ENCODE measurements at places on chromosomes 5 and 9. TPM values are rescaled to one million over a fixed set of nuclear protein-coding genes. Genes with fewer than 3 reads are reported as not detected.

GRCh38 chr5:159038907-159039306 lies 60.8 kb downstream of the EBF1 start:
- no peak overlapping the region for H3K4me3 ChIP-seq
- peaks cover 5% of the 10 kb centered on the region for H3K27me3 ChIP-seq
- H3K36me3 ChIP-seq: no peaks in the 10 kb centered on the region
- no peak for DNase-seq
- no peak overlapping the region for H3K27ac ChIP-seq

DNA sequence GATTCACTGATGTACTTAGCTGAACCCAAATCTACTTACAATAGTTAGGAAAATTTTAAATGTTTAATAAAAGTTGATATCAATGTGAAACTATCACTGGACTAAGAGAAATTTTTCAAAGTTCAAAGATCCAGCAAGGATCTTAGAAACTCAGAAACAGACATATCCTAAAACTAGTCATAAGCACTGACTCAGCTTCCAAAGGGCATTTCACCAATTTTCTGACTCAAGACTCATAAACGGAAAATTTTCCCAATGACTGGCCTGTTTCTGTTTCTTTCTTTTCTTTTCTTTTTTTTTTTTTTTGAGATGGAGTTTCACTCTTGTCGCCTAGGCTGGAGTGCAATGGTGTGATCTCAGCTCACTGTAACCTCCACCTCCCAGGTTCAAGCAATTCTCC lies 66.6 kb downstream of the CDC14B start:
- peaks cover 11% of the 10 kb centered on the region for H3K4me1 ChIP-seq
- no peaks in the 10 kb centered on the region for H3K27me3 ChIP-seq
- no peak overlapping the region for H3K27ac ChIP-seq
- H3K36me3 ChIP-seq: peaks cover 6% of the 10 kb centered on the region
- no peak overlapping the region for H3K4me3 ChIP-seq

DNA sequence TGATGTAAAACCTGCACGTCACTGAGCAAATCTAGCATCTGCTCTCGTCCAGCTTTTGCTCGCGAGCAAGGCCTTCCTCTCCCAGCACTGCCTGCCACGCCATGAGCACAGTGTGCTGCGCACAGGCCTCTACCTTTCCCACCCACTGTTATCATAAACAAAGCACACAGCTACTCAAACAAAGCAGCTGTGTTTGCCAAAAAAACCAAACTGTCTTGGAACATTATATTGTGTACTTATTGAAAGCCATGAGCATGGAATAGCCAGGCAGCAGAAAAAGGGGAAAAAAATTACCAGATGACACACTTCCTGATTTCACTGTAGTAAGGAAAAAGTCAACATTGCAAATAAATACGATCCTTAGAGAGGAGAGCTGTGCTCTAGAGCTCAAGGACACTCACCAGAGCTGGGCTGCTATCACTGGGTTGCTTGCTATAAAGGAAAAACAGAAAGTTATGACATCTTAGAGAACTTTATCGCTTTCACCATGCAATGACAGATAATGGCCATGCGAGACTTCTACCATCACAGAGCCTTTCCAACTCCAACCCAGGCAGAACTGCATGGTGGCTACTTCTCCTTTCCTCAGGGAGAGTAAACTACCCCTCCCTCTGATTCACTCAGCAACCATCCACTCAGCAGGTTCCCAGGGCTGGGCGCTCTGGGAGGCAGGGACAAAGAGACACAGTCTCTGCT lies 69.6 kb downstream of the EPB41L4B start:
- no peaks in the 10 kb centered on the region for H3K27me3 ChIP-seq
- H3K27ac ChIP-seq: peak overlapping the region; percentile 24
- H3K4me3 ChIP-seq: no peak overlapping the region
- H3K36me3 ChIP-seq: no peaks in the 10 kb centered on the region

GRCh38 chr5:84257061-84257460 lies 127.6 kb downstream of the EDIL3 start:
- DNase-seq: no peak
- no peaks in the 10 kb centered on the region for H3K4me1 ChIP-seq
- no peaks in the 10 kb centered on the region for H3K27me3 ChIP-seq
- H3K27ac ChIP-seq: no peak overlapping the region

Gene FAM169A
- total RNA-seq: 0.84 TPM

DNA sequence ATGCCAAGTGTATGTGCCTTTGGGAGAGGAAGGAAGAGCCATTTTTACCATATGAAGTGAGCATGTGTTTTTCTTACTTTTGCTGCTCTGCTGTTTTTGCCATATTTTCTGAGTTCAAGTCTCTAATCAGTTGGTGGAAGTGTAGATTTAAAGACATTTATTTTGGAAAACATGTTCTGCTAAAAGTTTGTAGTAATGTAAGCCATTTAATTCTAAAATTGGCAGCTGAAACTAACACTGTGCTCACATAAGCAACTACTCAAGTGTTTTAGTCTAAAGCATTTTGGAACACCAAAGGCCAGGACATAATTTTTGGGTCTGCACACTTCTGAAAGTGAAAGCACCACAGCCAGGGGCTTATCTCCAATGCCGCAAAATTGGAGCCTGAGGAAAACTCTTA lies 363.4 kb upstream of the ZNF608 start:
- no peak overlapping the region for H3K27ac ChIP-seq
- DNase-seq: no peak
- H3K4me3 ChIP-seq: no peak overlapping the region
- H3K27me3 ChIP-seq: no peaks in the 10 kb centered on the region
- H3K4me1 ChIP-seq: no peaks in the 10 kb centered on the region

Gene PAIP1
- total RNA-seq: 82.3 TPM

DNA sequence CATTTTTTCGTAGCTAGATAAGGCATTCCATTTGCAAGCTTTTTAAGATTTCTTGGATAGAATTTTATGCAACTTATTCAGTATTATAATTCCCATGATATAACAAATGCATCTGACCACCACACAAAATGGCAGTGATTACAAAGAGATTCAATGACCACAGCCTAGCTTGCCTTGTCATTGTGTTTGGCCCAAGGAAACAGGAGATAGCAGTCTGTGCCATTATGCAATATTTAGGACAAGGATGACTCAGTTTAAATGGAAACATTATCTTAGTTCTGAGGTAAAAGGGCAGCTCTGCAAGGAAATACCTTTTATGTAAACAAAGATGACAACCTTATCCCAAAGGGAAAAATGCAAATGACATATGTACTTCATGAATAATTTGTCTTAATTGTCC lies 89.8 kb downstream of the NUDT12 start:
- H3K27me3 ChIP-seq: no peaks in the 10 kb centered on the region
- no peak for DNase-seq
- H3K4me3 ChIP-seq: no peak overlapping the region

Gene EIF4E1B
- not detected for total RNA-seq

Gene SLC12A2
- 23.2 TPM for total RNA-seq

DNA sequence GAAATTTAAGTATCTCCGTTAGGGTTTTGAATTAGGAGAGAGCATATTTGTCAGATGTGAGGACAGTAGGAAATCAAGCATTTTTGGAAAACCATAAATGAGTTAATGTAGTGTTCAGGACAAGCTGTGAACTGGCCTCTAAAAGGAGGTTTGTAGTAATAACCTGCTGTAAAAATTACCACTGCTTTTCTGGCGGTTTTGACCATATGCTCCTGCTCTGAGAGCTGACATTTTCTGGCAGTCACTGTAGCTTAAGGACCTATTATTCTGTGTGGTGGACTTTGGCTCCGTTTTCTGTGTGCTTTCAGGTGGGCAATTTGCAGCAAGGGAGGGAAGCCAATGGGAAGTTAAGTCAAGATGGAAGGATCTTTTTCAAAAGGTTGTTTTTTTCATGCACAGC lies 111.1 kb downstream of the SGCD start:
- no peaks in the 10 kb centered on the region for H3K4me1 ChIP-seq
- H3K4me3 ChIP-seq: no peak overlapping the region
- no peaks in the 10 kb centered on the region for H3K36me3 ChIP-seq
- H3K27ac ChIP-seq: no peak overlapping the region
- H3K27me3 ChIP-seq: no peaks in the 10 kb centered on the region

GRCh38 chr5:90201923-90202322 lies 207.6 kb downstream of the CETN3 start:
- no peaks in the 10 kb centered on the region for H3K4me1 ChIP-seq
- H3K27me3 ChIP-seq: no peaks in the 10 kb centered on the region
- H3K4me3 ChIP-seq: no peak overlapping the region
- DNase-seq: no peak
- no peak overlapping the region for H3K27ac ChIP-seq

- peak overlapping the region; percentile 27 for H3K27ac ChIP-seq
- H3K27me3 ChIP-seq: no peaks in the 10 kb centered on the region
- DNase-seq: peak; percentile 72
- no peaks in the 10 kb centered on the region for H3K36me3 ChIP-seq
These were observed 50.6 kb downstream of the SIL1 start for GRCh38 chr5:139147483-139148087.

Gene OGN
- total RNA-seq: 10.6 TPM

DNA sequence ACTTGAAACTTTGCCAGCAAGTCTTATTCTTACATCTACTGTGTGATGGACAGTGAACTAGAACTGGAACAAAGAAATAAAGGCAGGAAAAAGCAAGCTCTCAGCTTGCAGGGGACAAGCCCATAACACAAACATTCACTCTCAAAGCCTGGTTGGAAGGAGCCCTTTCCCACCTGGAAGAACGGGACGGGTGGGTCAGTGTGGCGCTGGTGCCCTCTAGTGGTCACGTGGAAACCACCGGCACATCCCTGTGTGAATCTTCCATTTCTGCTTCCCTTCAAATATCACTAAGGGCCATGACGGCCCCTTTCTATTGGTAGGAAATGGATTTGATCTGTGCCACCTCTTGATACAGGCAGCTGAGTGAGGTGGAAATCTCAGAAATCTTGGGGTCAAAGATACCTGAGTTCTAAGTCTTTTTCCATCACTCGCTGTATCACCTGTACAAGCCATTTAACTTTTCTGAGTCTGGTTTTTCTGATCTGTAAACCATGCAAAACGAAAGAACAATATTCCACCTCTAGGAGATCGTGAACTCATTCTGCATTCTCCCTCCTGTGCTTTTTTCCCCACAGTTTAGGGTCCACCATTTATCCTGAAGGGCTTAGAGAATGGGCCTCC lies 211.6 kb downstream of the MSX2 start:
- no peak overlapping the region for H3K4me3 ChIP-seq
- no peaks in the 10 kb centered on the region for H3K4me1 ChIP-seq
- no peak overlapping the region for H3K27ac ChIP-seq
- H3K36me3 ChIP-seq: no peaks in the 10 kb centered on the region

DNA sequence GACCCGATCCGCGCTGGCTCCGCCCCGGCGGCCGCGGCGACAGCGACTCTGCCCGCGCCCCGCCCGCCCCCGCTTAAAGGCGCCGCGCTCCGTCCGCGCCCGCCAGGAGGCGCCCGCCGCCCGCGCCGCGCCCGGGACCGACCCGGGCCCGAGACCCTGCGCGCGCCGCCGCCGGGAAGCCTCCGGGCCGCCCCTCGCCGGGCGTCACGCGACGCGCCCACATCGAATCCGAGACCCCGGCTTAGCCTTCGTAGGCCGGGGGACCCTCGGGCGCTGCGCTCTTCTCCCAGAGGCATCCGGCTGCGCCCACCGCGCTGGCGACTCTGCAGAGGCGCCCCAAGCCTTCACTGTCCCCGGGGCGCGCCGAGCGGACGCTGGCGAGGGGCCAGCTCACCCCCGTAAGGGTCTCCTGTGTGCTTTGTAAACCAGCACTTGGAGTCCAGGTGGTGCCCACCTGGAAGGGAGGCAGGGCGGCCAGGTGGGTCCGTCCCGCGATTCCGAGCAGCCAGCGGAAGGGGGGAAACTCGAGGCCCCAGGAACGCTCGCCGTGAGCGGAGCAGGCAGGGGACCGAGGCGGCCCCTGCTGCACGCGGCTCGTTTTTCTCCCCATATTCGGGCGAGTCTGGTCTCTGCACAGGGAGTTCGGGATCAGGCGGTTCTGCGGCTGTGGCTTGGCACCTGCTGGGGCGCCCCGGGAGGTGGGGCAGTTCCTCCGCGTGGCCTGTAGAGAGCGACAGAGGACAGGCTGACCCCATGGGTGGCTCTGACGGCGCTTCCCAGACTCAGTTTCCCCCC lies 423 bp upstream of the ABCA2 start:
- peak overlapping the region; percentile 51 for H3K27ac ChIP-seq
- no peaks in the 10 kb centered on the region for H3K27me3 ChIP-seq
- H3K4me3 ChIP-seq: peak overlapping the region; percentile 62
- H3K36me3 ChIP-seq: no peaks in the 10 kb centered on the region

DNA sequence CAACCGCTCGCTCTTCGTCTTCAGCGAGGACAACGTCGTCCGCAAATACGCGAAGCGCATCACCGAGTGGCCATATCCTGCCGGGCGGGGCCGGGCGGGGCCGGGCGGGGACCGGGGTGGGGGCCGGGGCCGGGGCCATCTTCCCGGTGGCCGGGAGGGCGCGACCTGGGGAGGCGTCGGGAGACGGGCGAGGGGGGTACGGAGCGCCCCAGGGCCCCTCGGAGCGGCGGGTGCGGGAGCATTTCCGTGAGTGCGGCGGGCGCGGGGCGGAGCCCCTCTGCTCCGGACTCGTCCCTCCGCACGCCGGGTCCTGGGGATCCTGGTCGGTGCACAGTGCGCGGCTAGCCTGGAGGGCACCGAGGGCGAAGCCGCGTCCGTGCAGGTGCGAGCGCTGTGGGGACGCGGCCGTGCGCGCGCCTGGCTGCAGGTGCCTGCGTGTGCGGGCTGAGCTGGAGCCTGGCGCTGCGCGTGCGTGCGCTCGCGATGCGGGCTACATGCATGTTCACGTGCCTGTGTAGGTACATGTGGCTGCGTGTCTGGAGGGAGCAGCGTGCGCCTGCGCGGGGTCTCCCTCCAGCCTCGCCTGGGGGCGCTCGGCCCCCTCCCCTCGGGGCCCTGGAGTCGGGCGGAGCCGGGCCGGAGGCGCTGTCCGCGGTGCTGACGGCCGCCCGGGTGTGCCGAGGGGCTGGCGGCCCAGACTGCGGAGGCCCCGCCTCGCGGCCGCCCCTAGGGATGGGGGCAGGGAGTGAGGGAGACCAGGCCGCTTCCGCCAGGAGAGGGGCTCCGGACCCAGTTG lies 762 bp downstream of the CACNA1B start:
- peak overlapping the region; percentile 16 for H3K4me3 ChIP-seq
- no peak overlapping the region for H3K27ac ChIP-seq
- H3K4me1 ChIP-seq: no peaks in the 10 kb centered on the region
- H3K36me3 ChIP-seq: no peaks in the 10 kb centered on the region

- no peak overlapping the region for H3K4me3 ChIP-seq
- no peaks in the 10 kb centered on the region for H3K27me3 ChIP-seq
- DNase-seq: no peak
- H3K36me3 ChIP-seq: no peaks in the 10 kb centered on the region
- H3K4me1 ChIP-seq: no peaks in the 10 kb centered on the region
- no peak overlapping the region for H3K27ac ChIP-seq
These were observed 1052.7 kb upstream of the ARRDC3 start for GRCh38 chr5:92435781-92436180.

Gene PCDHGB1
- 2.0 TPM for total RNA-seq

GRCh38 chr5:174624733-174625522 lies 99.5 kb upstream of the MSX2 start:
- no peaks in the 10 kb centered on the region for H3K27me3 ChIP-seq
- H3K4me1 ChIP-seq: no peaks in the 10 kb centered on the region
- no peak for DNase-seq
- no peak overlapping the region for H3K27ac ChIP-seq
- no peak overlapping the region for H3K4me3 ChIP-seq
- H3K36me3 ChIP-seq: no peaks in the 10 kb centered on the region
